ENCODE measurements at places on chromosomes 2 and 18.

DNA sequence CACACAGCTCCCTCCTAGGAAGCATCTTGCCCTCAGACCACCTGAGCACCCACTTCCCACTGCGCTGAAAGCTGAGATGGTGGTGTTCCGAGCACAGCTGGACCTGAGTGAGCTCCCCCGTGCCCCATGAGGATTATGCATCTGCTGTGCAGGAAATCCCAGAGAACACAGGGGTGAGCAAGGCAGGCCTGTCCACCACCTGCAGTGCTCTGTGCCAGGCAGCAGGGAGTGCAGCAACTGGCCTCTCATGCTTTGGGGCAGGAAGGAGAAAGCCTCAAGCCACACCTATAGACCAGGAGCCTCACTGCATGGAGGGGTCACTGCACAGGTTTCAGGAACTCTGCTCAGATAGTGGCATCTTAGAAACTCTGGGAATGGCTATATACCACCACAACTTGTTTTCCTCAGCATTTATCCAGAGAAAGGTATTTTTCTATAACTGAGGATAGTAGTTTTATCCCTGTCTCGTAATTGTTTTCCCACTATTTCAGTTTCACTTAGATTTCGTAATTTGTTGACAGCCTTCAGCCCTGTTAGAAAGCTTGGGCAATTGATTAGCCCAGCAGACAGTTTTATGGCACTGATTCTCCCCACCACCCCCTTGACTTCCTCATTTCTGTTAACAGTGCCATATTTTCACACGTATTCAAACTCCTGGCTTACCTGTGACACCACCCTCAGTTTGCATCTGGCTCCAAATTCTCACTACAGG, 144.3 kb upstream of the DAPL1 start:
- ATAC-seq: no peak

GRCh38 chr18:8813611-8814010, 108.3 kb downstream of the MTCL1 start:
- ATAC-seq: no peak

DNA sequence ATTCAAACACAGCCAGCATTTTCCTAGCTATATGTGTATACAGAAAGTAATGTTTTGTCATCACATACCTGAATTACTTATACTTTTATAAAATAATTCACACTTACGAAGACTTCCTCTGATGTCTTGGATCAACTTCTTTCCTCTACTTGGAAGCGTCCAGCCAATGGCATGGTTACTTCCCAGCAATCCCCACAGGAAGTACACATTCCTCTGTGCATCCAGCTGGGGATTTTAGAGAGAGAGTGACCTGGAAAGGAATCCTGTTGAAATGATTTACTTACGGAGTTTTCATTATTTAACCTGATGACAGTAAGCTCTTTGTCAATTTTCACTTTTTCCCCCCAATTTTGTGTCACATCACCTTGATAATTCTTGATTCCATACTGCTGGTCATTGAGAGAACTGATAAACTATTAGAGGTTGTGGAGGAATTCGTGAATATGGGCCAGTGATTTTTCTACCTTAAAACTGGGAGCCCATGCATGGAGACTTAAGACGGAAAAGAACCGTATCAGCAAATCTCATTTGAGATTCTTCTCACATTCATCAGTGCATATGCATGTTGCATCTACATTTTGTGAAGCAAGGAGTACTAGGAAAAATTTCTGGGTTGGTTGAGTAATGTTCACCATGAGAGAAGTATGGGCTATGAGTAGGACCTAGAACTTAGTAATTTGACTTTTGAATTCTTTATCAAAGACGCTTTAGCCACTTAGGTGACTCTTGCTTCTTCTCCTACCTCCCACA, 9.0 kb upstream of the IL18R1 start:
- no peak for ATAC-seq

DNA sequence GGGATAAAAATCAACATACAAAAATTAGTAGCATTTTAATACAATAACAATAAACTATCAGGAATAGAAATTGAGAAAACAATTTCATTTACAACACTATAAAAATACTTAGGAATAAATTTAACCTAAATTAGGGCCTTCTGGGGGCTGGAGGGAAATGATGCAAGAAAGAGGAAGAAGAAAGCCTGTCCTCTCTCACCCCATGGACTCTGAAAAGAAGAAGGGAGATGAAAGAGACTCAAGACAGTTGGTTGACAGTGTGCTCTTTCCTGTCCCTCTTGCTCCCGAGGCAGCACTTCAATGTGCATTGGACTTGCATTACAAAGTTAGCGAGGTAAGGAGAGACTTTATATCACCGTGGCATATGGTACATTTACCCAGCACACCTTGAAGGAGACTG, 88.5 kb downstream of the VAPA start:
- no peak for ATAC-seq

DNA sequence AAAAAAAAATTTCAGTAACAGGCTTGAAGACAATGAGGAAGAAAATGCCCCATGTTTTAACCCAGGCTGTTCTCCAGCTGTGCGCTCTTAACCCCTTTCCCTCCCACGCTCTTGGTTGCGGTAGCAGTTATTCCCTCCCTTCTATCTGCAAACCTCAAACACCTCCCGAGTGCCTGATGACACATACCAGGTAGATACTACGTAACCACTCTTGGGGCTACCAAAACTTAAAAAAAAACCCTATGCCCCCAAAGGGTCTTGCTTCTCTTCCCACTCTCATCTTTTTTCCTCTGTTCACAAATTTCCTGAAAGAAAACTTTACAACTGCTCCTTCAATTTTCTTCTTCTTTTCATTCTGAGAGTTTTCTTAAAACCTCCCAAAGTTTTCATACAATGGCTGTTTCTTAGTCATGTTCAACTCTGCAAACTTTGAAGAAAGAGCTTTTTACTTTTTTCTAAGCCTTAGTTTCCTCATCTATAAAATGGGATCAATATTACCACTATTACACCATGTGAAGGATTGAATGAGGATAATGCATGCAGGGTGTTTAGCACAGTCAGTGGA, 4.9 kb upstream of the DRC1 start:
- ATAC-seq: peak; percentile 96

Measured in activated T-helper 17 cell treated with anti-CD3 and anti-CD28 coated beads, Interleukin-2, amount 50 U/mL, for 72 hours (primary cell).